ENCODE measurements at places on chromosomes 6 and 20.

GRCh38 chr20:13101706-13102105 is 92.9 kb downstream of the SPTLC3 start:
- DNase-seq: no peak

DNA sequence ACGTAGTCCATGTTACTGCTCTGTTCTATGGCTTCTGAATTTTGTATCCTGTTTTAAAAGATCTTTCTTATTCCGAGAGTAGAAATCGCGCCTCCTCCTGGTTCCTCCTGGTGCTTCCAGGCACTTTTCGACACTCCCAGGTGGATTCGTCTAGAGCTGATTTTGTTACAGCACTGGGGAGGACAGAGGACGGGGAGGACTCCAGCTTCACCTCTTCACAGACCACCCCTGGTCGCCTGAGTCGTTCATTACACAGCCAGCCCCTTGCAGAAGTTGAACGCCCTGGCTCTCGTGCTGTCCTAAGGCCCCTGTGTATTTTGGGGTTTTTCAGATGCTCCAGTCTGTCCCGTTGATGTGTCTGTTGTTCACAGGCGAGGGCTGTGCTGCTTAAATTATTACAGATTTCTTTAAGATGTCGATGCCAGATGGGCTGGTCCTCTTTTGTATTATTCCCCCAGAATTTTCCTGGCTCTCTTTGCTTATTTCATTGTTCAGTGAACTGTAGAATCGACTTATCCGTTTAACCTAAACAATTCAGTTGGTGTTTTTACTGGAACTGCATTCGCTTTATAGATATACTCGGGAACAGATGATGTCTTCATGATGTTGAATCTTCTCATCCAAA is 30.5 kb downstream of the COL20A1 start:
- no peak for DNase-seq

GRCh38 chr6:168355716-168356522 is 36.3 kb upstream of the DACT2 start:
- DNase-seq: no peak

- DNase-seq: no peak
Measured at GRCh38 chr6:47680051-47680450, 18.3 kb upstream of the ADGRF4 start.

GRCh38 chr6:16257999-16258708 is 19.8 kb downstream of the GMPR start:
- DNase-seq: no peak
